ENCODE measurements at places on chromosomes 11 and 22. TPM values are rescaled to one million over a fixed set of nuclear protein-coding genes. Genes with fewer than 3 reads are reported as not detected.

Gene RAB6A
- total RNA-seq, result 150 TPM

Gene ESAM
- total RNA-seq, result 0.44 TPM

Gene SHANK3
- 1.5 TPM for total RNA-seq

Gene NLRP10
- total RNA-seq, result 0.99 TPM

Gene MED17
- 21.0 TPM for total RNA-seq

Gene ANGPTL5
- total RNA-seq, result 1.3 TPM

Gene GGTLC2
- total RNA-seq, result not detected

Gene PANX3
- total RNA-seq, result not detected

Gene HBE1
- total RNA-seq, result 0.33 TPM

Gene LUZP2
- total RNA-seq, result under 0.01 TPM

Gene EMID1
- not detected for total RNA-seq

Gene SLC22A12
- total RNA-seq, result not detected

Gene IL10RA
- not detected for total RNA-seq

Gene OR10D3
- not detected for total RNA-seq

Gene CHKA
- total RNA-seq, result 10.1 TPM

Gene PRR5L
- total RNA-seq, result 0.29 TPM

Gene MSANTD4
- total RNA-seq, result 36.9 TPM

Gene OR8D1
- not detected for total RNA-seq

Gene AMOTL1
- total RNA-seq, result 30.4 TPM

Gene C11orf97
- total RNA-seq, result not detected

Gene RIBC2
- total RNA-seq, result under 0.01 TPM

Gene DNAJB13
- not detected for total RNA-seq

Gene CNGA4
- not detected for total RNA-seq

All from smooth muscle cell of trachea (primary cell).